Activated CD4-positive, alpha-beta T cell treated with anti-CD3 and anti-CD28 coated beads, Interleukin-2, Interleukin-4, amounts not matched to agents 100 ng/mL and 50 ng/mL, durations not matched to agents 16 hours and 8 hours (primary cell): ENCODE measurements at places on chromosomes 3 and 15.

GRCh38 chr15:97140216-97140615 lies 809.7 kb downstream of the NR2F2 start:
- DNase-seq, result no peak

DNA sequence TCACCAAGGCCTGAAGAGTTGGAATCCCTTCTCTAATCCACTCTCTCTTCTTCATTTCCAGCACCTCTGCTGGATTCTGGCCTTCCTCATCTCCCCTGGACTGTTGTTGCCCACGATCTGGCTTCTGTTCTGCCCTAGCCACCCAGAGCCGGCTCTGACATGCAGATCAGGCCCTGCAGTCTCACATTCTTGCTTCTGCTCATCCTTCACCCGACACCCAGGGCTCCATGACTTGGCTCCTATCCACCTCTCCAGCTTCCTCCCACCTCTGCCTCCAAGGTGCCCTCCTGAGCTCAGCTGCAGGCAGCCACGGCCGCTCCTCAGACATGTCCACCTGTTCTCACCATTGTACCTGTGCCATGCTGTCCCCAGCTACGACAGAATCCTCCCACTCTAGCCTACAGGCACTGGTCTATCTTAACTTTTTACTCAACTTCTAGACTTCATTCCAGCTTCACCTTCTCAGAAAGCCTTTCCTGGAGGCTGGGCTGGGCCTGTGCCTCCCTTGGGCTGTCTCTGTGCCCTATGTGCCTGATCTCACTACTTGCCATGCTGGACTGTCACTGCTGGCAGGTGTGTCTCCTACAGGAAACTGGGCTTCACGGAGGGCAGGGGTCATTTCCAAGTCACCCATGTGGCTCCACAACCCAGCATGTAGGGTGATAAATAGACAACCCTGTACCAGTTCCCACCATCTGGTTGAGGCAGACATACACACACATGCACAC lies 16.0 kb upstream of the TBC1D21 start:
- no peak for DNase-seq

DNA sequence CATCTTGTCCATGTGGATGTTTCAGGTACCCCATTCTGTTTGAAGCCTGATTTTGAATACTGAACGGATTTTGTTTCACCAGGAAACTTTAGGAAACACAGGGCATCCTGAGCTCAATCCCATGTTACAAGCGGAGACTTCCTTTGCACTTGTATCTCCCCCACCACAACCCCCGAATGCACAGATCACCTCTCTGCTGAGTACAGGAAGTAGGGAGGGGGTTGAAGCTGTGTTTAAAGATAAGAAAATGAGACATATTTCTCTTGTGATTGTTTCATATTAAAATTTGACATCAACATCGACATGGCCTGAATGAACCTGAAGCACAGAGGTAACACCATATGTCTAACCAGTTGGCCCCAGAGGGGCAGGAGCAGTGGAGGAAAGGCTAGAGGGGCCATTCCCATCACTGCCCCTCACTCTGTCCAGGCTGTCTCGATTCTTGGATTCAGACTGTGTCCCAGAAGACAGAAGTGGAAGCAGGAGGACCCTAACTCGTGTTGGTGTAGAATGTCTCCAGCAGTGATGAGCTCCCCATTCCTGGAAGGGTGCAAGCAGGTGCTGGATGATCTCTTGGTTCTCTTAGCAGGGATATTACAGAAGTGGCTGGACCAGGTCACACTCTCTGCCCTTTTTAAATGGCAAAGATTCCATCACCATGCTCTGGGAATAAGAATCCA lies 59.6 kb upstream of the IQSEC1 start:
- no peak for DNase-seq

- DNase-seq, result no peak
These were observed 22.3 kb downstream of the RPLP1 start for GRCh38 chr15:69474846-69475455.

- DNase-seq, result no peak
These were observed 4.9 kb downstream of the TM6SF1 start for GRCh38 chr15:83112233-83112955.

- DNase-seq, result no peak
These were observed 17.6 kb upstream of the BOC start for GRCh38 chr3:113193719-113194118.

DNA sequence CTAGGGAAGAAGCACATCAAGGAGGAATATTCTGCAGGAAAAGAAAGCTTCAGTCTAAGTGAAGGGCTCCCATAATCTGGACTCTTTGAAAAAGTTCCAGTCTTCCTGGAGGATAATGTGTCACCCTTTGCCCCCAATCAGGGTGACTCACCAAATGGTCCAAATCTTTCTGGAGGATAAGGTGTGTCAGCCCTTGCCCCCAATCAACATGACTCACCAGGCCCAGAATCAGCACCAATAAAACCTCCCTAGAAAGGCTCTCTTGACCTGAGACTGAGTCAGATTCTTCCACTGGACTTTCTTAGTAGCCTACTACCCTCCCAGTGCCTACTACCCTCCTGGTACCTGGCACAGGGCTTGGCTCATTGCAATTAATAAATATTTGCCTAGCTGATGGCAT lies 9.5 kb upstream of the ARL14 start:
- DNase-seq, result no peak

DNA sequence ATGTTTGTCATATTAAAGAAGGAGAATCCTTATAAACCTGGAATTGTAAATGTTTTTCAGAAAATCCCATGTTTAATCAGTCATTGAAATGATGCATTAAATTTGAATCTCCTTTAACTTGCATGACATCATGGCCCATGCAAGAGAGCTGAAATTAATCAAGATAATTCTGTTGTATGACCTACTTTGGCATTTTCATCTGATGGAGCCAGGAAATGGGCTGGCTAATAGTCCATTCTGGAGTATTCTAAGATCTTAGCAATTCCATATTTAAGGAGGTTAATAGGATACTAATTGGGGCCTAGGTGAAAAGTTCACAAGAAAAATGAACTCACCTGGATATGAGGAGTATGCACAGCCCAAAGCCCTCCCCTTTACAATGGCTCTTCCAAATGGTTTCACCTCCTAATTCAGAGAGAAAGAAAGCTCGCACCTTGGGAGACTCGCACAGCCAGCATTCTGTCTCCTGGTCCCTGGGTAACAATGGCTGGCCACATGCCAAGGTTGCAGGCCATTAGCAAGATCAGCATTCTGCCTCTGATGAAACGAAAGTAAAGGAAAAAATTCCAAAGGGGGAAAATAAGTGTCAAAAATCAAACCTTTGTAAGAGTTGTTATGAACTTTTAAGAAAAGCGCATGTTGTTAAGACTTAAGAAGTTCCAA lies 786.4 kb downstream of the MCTP2 start:
- DNase-seq, result no peak

- DNase-seq, result no peak
These were observed 137.4 kb downstream of the MBNL1 start for GRCh38 chr3:152405915-152406802.

DNA sequence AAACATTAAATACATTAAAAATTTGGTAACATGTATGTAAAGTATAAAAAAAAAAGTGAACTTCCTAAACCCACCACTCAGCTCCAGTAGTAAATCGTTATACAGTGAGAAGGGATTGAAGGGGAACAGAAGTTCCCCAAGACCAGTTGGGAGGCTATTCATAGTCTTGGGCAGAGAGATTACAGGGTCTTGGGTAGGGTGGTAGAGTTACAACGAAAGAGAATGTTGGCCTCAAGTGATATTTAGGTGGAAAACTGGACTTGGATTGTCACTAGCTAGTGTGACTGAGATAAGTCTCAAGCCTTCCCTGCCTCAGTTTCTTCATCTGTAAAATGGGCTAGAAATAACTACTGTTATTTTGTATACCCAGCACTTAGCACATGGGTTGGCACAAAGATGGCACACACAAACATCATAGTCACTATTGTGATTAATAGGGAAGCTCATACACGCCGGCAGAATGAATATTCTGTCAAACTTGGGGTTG lies 431 bp upstream of the YEATS2 start:
- no peak for DNase-seq

GRCh38 chr3:47669026-47669749 lies 90.5 kb upstream of the CSPG5 start:
- no peak for DNase-seq

DNA sequence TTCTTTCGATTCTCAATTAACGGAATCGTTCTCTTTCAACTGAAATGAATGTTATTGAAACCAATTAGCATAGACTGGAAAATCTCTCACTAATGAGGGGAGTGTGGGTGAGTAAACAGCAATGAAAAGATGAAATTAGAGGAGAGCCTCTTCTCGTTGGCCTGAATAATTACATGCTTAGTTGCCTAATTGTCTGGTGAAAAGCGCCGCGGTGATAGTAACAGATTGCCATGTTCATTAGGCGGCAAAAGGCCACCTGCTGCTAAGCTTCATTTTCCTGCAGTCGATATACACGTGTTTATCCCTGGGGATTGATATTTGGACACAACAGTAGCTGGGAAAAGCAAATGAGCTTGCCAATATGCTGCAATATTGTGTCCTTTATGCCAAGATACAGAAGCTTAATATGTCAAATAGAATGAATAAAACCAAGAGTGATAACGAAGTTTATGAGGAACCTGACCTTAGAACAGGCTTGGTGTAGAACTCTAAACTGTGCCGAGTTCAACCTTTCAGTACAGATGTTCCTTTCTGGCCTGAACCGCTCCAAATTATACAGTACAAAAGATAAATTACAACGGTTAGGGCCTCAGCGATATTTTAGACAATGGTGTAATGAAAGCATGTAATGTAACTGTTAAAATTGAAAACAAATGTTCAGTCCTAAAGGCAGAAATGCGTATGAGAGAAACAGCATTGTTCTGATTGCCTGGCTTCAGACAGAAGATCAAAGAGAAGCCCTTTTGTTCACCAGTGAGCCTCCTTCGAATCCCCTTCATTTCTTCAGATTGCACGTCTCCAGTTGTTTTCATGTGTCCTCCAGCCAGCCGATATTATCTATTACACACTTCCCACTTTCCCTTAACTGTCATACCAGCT lies 185.2 kb downstream of the SHOX2 start:
- DNase-seq, result no peak

- no peak for DNase-seq
These were observed 352.3 kb downstream of the ROBO2 start for GRCh38 chr3:77392181-77392580.

- DNase-seq, result no peak
These were observed 133.9 kb upstream of the PFN2 start for GRCh38 chr3:150104564-150104963.
